ENCODE measurements at places on chromosomes 12 and 14. TPM values are rescaled to one million over a fixed set of nuclear protein-coding genes. Genes with fewer than 3 reads are reported as not detected.
A peak's percentile ranks its signal among the peaks of the same experiment; 100 is the strongest.

DNA sequence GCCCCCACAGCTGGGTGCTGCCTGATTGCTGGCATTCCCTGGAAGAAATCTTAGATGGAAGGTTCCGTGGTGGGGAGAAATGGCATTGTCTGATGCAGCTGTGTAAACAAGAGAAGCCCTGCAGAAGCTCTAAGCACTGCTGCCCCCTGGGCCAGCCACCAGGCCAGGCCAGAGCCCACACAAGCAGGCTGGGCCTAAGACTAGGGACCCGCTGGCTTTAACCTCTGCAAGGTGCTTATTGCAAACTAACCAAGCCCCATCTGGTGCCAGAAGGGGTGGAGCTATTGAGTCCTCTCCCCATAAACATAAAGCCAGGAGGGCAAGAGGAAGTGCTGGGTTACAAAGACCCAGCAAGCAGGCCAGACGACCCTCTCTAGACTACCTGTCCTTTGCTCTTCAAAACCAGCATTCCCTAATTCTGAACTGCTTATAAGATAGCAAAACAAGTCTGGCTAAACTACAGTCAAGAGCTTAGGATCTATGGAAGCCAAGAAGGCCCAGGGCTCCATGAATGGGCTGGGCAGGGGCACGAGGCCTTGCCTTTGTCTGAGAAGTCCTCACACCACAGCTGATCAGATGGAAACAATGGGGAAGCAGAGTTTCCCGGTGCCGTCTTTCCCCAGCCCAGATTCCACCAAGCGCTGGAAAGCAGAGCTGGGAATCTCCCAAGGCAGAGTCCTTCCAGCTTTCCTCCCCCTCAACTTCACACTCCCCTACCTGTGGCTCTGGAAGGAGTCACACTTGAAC, 28.8 kb downstream of the P2RX4 start:
- H3K4me3 ChIP-seq, result no peak overlapping the region
- peak overlapping the region; percentile 66 for H3K27ac ChIP-seq
- H3K4me1 ChIP-seq, result peaks cover 31% of the 10 kb centered on the region
- H3K27me3 ChIP-seq, result no peaks in the 10 kb centered on the region
- no peaks in the 10 kb centered on the region for H3K36me3 ChIP-seq

- H3K36me3 ChIP-seq, result no peaks in the 10 kb centered on the region
- DNase-seq, result no peak
- no peak overlapping the region for H3K4me3 ChIP-seq
Observed at GRCh38 chr14:75315144-75315543, 36.5 kb downstream of the FOS start.

DNA sequence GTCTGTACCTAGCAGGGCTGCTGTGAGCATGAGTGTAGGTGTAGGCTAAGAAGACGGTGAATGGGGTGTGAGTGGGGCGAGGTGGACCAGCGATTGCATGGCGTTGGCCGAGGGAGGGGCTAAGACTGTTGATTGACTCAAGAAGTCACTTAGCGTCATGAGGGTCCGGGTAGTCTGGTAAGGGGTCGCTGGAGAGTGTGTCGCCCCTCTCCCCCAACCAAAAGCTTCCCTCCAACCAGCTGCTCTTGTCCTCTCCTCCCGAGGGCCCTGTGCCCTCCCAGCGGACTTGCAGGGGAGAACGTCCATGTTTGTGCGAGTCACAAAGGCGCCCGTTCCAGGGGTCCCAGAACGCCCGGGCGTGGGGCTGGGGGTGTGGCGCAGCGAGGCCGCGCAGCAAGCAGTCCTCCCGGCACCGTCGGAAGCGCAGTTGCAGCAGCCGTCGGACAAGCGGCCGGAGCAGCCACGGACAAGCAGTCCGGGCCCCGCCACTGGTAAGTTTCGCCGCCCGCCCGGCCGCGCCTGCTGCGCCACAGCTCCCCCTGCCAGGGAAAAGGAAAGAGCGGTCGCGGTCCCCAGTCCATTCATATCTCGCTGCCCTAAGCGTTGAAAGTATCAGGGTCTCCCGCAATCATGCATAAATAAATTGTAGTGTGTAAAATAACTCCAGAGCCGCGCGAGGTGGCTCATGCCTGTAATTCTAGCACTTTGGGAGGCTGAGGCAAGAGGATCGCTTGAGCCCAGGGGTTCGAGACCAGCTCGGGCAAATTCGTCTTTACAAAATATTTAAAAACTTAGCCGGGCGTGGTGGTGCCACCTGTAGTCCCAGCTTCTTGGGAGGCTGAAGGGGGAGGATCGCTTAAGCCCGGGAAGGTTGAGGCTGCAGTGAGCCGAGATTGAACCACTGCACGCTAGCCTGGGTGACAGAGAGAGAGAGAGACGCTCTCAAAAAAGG, at the start of gene CCDC63:
TSS of gene CCDC63 (plus strand) at position 373 of the 952 bp plus-strand sequence. CDS start 5,968 bp downstream, outside the sequence.
- peak within 1 kb of the TSS; percentile 43 for H3K4me3 ChIP-seq
- H3K27ac ChIP-seq, result no peak within 1 kb of the TSS
- H3K36me3 ChIP-seq, result no peaks in the 10 kb centered on the region
- H3K27me3 ChIP-seq, result no peaks in the 10 kb centered on the region
- DNase-seq, result peak; percentile 67

- H3K4me3 ChIP-seq, result no peak overlapping the region
- H3K27ac ChIP-seq, result no peak overlapping the region
- no peaks in the 10 kb centered on the region for H3K27me3 ChIP-seq
- peaks cover under 1% of the 10 kb centered on the region for H3K4me1 ChIP-seq
- DNase-seq, result no peak
Observed at GRCh38 chr14:75205591-75205990, 29.2 kb upstream of the TMED10 start.

GRCh38 chr12:86663716-86664115, 407.5 kb upstream of the MGAT4C start:
- no peaks in the 10 kb centered on the region for H3K4me1 ChIP-seq
- no peak for DNase-seq
- peak overlapping the region; percentile 6 for H3K4me3 ChIP-seq
- no peak overlapping the region for H3K27ac ChIP-seq

GRCh38 chr14:24162093-24162492, 1.0 kb downstream of the IRF9 start:
- peaks cover 70% of the 10 kb centered on the region for H3K36me3 ChIP-seq
- peak overlapping the region; percentile 91 for H3K4me3 ChIP-seq
- peaks cover 29% of the 10 kb centered on the region for H3K4me1 ChIP-seq
- DNase-seq, result no peak
- no peaks in the 10 kb centered on the region for H3K27me3 ChIP-seq

GRCh38 chr14:79175671-79176070, 1005.5 kb downstream of the NRXN3 start:
- no peak for DNase-seq
- no peak overlapping the region for H3K27ac ChIP-seq
- no peaks in the 10 kb centered on the region for H3K36me3 ChIP-seq
- no peaks in the 10 kb centered on the region for H3K27me3 ChIP-seq
- H3K4me1 ChIP-seq, result no peaks in the 10 kb centered on the region
- H3K4me3 ChIP-seq, result no peak overlapping the region

- no peak overlapping the region for H3K4me3 ChIP-seq
- DNase-seq, result no peak
- H3K36me3 ChIP-seq, result no peaks in the 10 kb centered on the region
- H3K27ac ChIP-seq, result no peak overlapping the region
- H3K4me1 ChIP-seq, result peaks cover 13% of the 10 kb centered on the region
Observed at GRCh38 chr12:92080911-92081285, 64.7 kb downstream of the BTG1 start.

DNA sequence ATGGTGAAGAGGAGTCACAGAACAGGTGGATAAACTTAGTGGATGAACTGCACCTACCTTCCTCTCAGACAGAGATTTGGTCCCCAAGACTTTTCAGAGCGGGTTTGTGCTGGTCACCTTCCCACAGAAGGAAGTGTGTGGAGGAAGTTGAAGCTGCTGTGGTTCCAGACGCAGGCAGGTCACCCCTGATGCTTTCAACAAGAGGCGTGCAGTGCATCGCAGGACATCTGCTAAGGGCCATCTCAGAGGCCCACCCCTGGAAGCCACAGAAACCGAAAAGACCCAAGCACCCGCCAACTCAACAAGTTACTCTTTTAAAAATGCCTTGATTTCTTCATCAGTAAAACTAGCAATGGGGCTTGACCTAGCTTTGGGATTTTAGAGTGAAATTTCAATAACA, 1.0 kb upstream of the GPX2 start:
- H3K4me1 ChIP-seq, result peaks cover 10% of the 10 kb centered on the region
- no peak overlapping the region for H3K4me3 ChIP-seq
- H3K27ac ChIP-seq, result no peak overlapping the region
- H3K27me3 ChIP-seq, result no peaks in the 10 kb centered on the region
- H3K36me3 ChIP-seq, result peaks cover 9% of the 10 kb centered on the region
- DNase-seq, result no peak

DNA sequence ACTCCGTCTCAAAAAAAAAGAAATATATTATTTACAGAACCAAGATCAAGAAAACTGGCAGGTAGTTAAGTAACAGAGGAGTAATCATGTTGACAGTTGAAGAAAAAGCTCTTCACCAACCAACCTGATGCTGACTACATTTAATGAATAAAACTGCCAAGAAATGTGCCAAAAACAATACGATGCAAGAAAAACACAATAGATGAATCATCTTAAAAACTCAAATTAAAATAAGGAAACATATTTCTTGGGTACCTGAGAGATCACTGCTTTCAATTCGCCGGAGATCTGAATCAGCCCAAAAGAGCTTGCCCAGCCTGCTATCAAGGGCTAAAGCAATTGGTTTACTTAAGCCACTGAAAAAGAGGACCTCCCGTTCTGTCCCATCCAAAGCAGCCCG, 76.4 kb downstream of the BCL2L14 start:
- no peak overlapping the region for H3K27ac ChIP-seq
- no peaks in the 10 kb centered on the region for H3K36me3 ChIP-seq
- no peaks in the 10 kb centered on the region for H3K4me1 ChIP-seq

- peak; percentile 42 for DNase-seq
- H3K36me3 ChIP-seq, result no peaks in the 10 kb centered on the region
- no peak overlapping the region for H3K4me3 ChIP-seq
Observed at GRCh38 chr14:92456215-92457015, 57.2 kb upstream of the RIN3 start.

P2RX2 gene
- not detected for polyA plus RNA-seq

GYS2 gene
- not detected for polyA plus RNA-seq

TMEM253 gene
- polyA plus RNA-seq, result not detected

RPL10L gene
- not detected for polyA plus RNA-seq

NANOG gene
- polyA plus RNA-seq, result not detected

C12orf50 gene
- polyA plus RNA-seq, result 0.07 TPM

All from B cell (primary cell).